ENCODE measurements at places on chromosomes 1 and 21.

DNA sequence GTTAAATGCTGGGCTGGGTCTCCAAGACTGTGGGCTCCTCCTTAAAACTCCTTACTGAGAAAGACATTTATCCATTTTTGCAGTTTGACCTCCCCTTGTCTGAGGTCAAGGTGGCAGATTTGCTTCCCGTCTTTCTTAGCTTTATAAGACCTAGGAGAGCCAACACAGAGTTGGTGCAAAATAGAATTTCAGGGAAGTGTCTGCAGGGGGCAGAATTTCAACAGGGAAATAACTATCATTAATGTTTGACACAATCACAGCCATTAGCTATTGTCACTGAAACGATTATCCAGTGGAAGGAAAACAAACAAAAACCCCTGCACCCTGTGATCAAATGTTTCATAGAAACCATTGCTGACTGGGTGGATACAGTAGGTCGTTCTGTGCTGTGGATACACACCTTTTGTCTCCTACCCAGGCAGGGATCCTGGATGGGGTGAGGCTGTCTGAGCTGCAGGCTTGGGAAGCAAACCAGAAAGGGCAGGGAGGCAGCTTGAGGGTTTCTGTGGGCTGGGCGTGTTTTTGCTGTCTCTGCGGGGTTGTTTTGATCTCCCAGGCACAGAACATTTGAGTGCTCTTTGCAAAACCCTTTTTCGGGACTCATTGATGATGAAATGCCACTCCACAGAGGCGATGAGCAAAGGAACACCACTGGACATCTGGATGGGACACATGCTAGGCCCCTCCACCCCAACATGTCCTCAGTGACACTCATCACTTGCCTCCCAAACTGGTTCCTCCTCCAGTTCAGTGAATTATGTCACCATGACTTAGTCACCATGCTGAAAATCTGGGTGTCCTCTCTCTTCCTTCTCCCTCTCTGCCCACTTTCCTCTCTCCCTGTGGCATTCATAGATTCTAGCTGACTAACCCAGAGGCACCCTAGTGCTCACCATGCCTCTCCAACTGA lies 94.2 kb upstream of the SERBP1 start:
- DNase-seq, result no peak

- no peak for DNase-seq
Measured at GRCh38 chr1:92619466-92620189, 132.9 kb upstream of the GFI1 start.

DNA sequence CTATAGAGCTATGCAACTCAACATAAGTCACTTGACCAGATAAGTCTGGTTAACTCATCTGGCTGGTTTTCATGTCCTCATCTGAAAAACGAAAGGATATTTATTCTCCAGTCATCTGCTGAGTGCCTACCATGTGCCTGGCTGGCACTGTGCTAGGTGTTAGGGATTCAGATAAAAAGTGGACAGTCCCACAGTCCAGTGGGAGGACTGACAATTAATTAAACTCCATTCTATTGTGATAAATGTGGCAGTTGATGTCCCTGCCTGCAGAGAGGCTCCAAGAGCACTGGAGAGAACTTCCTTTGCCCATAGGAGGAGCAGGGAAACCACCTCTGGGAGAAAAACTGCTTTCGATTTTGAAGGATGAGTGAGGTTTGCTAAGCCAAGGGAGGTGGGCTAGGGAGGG lies 5.4 kb downstream of the NUAK2 start:
- DNase-seq, result no peak

- DNase-seq, result no peak
Measured at GRCh38 chr1:224300346-224300745, 29.6 kb downstream of the NVL start.

GRCh38 chr1:48776393-48777218 lies at the start of gene BEND5:
Gene BEND5, minus strand, starts transcription at chr1:48776891. Its CDS starts 60 bp downstream, at chr1:48776831.
- peak; percentile 20 for DNase-seq

DNA sequence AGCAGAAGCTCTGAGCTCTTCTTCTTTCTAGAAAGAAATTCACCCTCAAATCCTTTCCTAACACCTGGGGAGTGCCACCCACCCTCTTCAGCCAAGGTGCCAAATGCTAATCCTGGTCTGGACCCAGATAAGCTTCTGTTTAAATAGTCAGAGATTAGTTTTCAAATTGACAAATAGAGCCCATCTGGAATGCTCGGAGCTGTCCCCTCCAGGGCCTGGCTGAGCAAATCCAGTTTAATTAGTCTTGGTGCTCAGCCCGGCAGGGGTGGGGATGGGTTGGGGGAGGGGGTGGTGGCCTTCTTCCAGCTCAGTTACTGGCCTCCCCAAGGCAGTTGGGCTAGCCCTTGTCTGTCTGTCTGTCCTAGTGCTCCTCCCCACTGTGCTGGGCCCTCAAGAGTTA lies 269.5 kb downstream of the GRIK3 start:
- no peak for DNase-seq
